Mesendoderm (in vitro differentiated cells): ENCODE measurements at places on chromosomes 11 and 22.

- no peak overlapping the region for H3K4me3 ChIP-seq
- H3K4me1 ChIP-seq, result no peaks in the 10 kb centered on the region
- H3K36me3 ChIP-seq, result no peaks in the 10 kb centered on the region
- no peaks in the 10 kb centered on the region for H3K27me3 ChIP-seq
- DNase-seq, result no peak
Measured at GRCh38 chr11:122360875-122361274, 244.9 kb upstream of the BLID start.

GRCh38 chr22:38953577-38954413 lies 3.6 kb upstream of the APOBEC3A start:
- no peaks in the 10 kb centered on the region for H3K27me3 ChIP-seq
- no peak overlapping the region for H3K4me3 ChIP-seq
- no peaks in the 10 kb centered on the region for H3K36me3 ChIP-seq
- H3K27ac ChIP-seq, result no peak overlapping the region
- no peak for DNase-seq

- DNase-seq, result no peak
- H3K4me3 ChIP-seq, result no peak overlapping the region
- H3K27ac ChIP-seq, result no peak overlapping the region
- no peaks in the 10 kb centered on the region for H3K27me3 ChIP-seq
- no peaks in the 10 kb centered on the region for H3K4me1 ChIP-seq
Measured at GRCh38 chr22:27150544-27150941, 493.2 kb downstream of the MIAT start.

- no peaks in the 10 kb centered on the region for H3K27me3 ChIP-seq
- DNase-seq, result no peak
- H3K36me3 ChIP-seq, result no peaks in the 10 kb centered on the region
- H3K4me3 ChIP-seq, result no peak overlapping the region
- H3K4me1 ChIP-seq, result no peaks in the 10 kb centered on the region
Measured at GRCh38 chr22:30810105-30810504, 115.4 kb downstream of the OSBP2 start.

- no peak overlapping the region for H3K27ac ChIP-seq
- H3K36me3 ChIP-seq, result no peaks in the 10 kb centered on the region
- H3K4me1 ChIP-seq, result no peaks in the 10 kb centered on the region
- no peak overlapping the region for H3K4me3 ChIP-seq
Measured at GRCh38 chr22:50184004-50184901, 1.5 kb upstream of the TRABD start.

GRCh38 chr11:116215471-116216113 lies 557.2 kb downstream of the BUD13 start:
- no peak overlapping the region for H3K27ac ChIP-seq
- no peaks in the 10 kb centered on the region for H3K36me3 ChIP-seq
- no peak overlapping the region for H3K4me3 ChIP-seq
- H3K27me3 ChIP-seq, result no peaks in the 10 kb centered on the region

GRCh38 chr22:25110596-25110845 lies 89.1 kb upstream of the CRYBB3 start:
- H3K4me3 ChIP-seq, result no peak overlapping the region
- H3K27me3 ChIP-seq, result no peaks in the 10 kb centered on the region
- DNase-seq, result no peak
- peak overlapping the region; percentile 49 for H3K27ac ChIP-seq
- H3K4me1 ChIP-seq, result peaks cover 3% of the 10 kb centered on the region
- H3K36me3 ChIP-seq, result no peaks in the 10 kb centered on the region

GRCh38 chr11:130527636-130528297 lies 79.3 kb downstream of the ADAMTS15 start:
- peak; percentile 62 for DNase-seq
- no peak overlapping the region for H3K4me3 ChIP-seq
- H3K27ac ChIP-seq, result no peak overlapping the region
- H3K36me3 ChIP-seq, result no peaks in the 10 kb centered on the region

DNA sequence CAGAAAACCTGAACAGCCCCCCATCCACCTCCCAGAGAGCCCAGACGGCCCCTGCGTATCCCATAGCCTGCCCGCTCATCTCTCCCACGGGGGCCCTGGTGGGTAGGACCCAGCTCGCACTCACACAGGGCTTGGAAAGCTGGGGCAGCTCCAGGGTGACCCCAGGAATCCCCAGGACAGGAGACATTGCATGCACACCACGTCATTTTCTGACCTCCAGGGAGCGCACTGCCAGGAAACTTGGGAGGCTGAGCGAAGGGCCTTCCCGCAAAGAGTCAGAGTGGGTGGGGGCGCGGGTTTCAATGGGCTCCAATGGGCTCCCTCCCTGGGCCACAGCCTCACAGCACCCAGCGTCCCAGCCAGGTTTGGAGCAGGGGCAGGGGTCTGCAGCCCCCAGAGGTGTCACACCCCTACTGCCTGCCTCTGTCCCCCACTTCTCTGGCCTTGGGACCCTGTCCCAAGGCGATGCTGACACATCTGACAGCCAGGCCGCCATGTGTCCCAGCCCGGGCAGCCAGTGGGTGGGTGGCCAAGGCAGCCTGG lies 8.2 kb upstream of the SYT8 start:
- peak; percentile 35 for DNase-seq
- H3K27ac ChIP-seq, result no peak overlapping the region
- no peaks in the 10 kb centered on the region for H3K36me3 ChIP-seq
- H3K4me3 ChIP-seq, result no peak overlapping the region

GRCh38 chr11:107496011-107496410 lies 38.4 kb upstream of the CWF19L2 start:
- H3K4me3 ChIP-seq, result no peak overlapping the region
- no peaks in the 10 kb centered on the region for H3K4me1 ChIP-seq
- no peak overlapping the region for H3K27ac ChIP-seq
- DNase-seq, result no peak
- no peaks in the 10 kb centered on the region for H3K27me3 ChIP-seq
- H3K36me3 ChIP-seq, result no peaks in the 10 kb centered on the region

DNA sequence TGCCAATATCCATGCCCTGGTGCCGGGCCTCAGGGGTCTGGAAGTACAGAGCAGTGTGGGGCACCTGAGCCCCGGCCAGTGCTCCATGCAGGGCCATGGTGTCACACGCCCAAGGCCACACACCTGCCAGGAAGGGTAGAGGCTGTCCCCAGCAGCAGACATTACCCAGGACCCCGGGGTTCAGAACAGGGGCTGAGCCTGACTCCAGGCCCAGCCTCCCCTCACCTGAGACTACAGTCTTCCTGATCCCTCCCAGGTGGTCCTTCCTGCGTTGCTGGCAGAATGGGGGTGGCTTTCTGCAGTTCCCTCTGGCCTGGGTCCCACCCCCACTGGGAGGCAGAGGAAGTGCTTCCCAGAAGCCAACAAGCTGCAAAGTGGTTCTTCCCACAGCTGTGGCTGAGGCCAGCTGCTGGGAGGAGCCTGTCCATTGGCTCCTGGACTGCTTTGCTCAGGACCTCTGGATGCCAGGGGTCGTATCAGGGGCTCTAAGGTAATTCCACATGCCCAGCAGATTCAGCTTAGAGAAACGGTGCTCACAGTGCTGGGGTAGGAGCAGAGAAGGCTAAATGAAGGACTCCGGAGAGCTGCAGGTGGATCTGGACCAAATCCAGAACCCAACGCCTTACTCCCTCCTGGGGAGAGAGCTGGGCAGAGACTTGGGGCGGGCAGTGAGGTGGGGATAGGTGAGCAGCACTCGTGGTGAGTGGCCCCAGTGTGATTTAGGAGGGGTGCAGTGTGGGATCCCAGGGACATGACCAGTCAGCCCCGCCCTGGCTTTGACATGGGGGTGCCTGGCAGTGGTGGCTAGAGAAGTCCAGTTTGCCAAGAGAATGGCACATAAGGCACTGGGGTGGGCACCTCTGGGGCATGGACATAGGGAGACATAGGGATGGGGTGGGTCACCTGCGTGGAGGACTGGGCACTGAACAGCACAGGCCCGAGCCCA lies 12.6 kb downstream of the TCIRG1 start:
- no peaks in the 10 kb centered on the region for H3K27me3 ChIP-seq
- no peak overlapping the region for H3K4me3 ChIP-seq
- no peaks in the 10 kb centered on the region for H3K4me1 ChIP-seq
- DNase-seq, result peak; percentile 23
- H3K27ac ChIP-seq, result no peak overlapping the region
- H3K36me3 ChIP-seq, result peaks cover 4% of the 10 kb centered on the region

GRCh38 chr11:2512431-2513407 lies 67.9 kb downstream of the KCNQ1 start:
- H3K4me1 ChIP-seq, result no peaks in the 10 kb centered on the region
- H3K4me3 ChIP-seq, result no peak overlapping the region
- DNase-seq, result no peak

GRCh38 chr11:121376130-121376529 lies 76.0 kb upstream of the SORL1 start:
- H3K4me3 ChIP-seq, result no peak overlapping the region
- DNase-seq, result no peak
- peaks cover 16% of the 10 kb centered on the region for H3K4me1 ChIP-seq

- no peaks in the 10 kb centered on the region for H3K27me3 ChIP-seq
- no peak overlapping the region for H3K4me3 ChIP-seq
- no peak overlapping the region for H3K27ac ChIP-seq
Measured at GRCh38 chr11:78902771-78903507, 328.3 kb upstream of the NARS2 start.

DNA sequence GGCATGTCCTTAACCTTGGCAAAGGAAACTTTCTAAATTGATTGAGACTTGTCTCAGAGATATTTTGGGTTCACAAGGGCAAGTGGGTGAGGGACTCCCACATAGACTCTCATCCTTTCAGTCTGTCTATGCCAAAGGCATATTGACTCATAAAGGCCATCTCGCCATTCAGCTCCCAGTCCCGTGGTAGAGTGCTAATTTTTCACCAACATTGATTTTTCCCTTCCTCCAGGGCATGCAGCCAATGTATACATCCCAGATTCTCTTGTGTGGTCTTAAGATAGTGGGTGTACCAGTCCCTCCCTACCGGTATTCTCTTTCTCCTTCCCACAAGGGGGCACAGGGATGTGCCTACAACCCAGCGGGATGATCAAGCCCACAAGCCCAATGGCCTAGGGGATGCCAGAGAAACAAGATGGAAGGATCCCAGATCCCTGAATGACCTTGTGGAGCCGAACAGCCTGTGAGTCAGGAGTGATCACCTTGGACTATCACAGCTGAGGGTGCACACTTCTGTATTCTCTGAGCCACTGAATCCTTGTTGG lies 7.9 kb downstream of the C11orf96 start:
- peaks cover 3% of the 10 kb centered on the region for H3K4me1 ChIP-seq
- no peak overlapping the region for H3K27ac ChIP-seq
- H3K36me3 ChIP-seq, result no peaks in the 10 kb centered on the region

DNA sequence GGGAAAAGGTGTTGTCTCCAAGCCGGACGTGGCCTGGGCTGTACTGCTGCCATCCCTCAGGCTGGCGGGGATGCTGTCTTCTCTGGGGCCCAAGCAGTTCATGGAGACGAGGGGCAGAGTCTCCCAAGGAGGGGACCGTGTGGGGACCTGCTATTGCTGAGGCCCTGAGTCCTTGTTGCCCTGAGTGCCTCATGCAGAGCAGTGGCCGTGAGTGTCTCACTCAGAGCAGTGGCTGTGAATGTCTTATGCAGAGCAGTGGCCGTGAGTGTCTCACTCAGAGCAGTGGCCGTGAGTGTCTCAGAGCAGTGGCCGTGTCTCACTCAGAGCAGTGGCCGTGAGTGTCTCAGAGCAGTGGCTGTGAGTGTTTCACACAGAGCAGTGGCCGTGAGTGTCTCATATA lies 54.7 kb downstream of the GRAMD4 start:
- H3K4me3 ChIP-seq, result no peak overlapping the region
- H3K27me3 ChIP-seq, result no peaks in the 10 kb centered on the region
- H3K4me1 ChIP-seq, result no peaks in the 10 kb centered on the region
- H3K36me3 ChIP-seq, result peaks cover 2% of the 10 kb centered on the region
- H3K27ac ChIP-seq, result no peak overlapping the region

- H3K27me3 ChIP-seq, result no peaks in the 10 kb centered on the region
- H3K36me3 ChIP-seq, result no peaks in the 10 kb centered on the region
- peaks cover 3% of the 10 kb centered on the region for H3K4me1 ChIP-seq
- no peak overlapping the region for H3K27ac ChIP-seq
- no peak for DNase-seq
Measured at GRCh38 chr11:123560006-123560405, 94.4 kb downstream of the SCN3B start.

- no peaks in the 10 kb centered on the region for H3K4me1 ChIP-seq
- no peaks in the 10 kb centered on the region for H3K36me3 ChIP-seq
- H3K27ac ChIP-seq, result no peak overlapping the region
Measured at GRCh38 chr11:31366795-31367194, 2.7 kb downstream of the DCDC1 start.

DNA sequence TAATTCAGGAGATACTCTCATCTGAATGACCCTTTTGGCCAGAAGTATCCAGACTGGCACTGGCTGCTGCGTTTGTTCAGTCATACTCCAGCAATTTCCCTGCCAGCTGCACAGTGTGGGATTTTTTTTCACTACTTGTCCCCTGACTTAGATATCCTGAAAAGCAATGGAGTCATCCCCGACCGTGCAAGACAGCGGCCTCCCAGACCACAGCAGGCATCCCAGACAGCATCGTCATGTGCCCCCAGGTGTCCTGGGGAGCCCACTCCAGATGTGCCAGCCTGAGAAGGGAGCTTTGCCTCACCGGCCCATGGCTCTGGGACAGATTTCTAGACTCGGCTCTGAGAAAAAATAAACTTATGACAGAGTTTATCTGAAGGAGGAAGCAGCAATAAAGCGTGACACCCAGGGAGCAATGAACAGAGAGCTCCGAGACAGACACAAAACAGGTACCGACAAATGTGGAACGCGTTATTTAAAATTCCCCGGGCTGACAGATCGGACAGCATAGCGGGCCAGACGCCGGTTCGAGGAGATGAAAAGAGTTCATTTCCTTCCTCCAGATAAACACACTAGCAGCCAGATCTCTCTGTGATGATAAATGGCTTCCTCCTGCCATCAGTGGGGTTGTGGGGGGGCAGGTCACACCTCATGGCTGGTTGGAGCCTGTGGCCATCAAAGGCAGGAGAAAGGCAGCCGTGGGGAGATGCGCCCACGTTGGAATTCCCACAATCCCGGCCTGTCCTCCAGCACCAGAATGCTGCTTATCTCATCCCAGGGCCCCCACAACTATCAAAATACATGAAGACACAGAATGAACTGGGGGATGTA lies 106.4 kb upstream of the FGF3 start:
- no peaks in the 10 kb centered on the region for H3K27me3 ChIP-seq
- H3K4me1 ChIP-seq, result no peaks in the 10 kb centered on the region
- no peaks in the 10 kb centered on the region for H3K36me3 ChIP-seq
- H3K4me3 ChIP-seq, result no peak overlapping the region

- H3K27ac ChIP-seq, result no peak overlapping the region
- H3K4me1 ChIP-seq, result peaks cover 11% of the 10 kb centered on the region
- H3K4me3 ChIP-seq, result no peak overlapping the region
- no peaks in the 10 kb centered on the region for H3K27me3 ChIP-seq
- DNase-seq, result no peak
Measured at GRCh38 chr22:42883121-42883520, 26.0 kb upstream of the ARFGAP3 start.

DNA sequence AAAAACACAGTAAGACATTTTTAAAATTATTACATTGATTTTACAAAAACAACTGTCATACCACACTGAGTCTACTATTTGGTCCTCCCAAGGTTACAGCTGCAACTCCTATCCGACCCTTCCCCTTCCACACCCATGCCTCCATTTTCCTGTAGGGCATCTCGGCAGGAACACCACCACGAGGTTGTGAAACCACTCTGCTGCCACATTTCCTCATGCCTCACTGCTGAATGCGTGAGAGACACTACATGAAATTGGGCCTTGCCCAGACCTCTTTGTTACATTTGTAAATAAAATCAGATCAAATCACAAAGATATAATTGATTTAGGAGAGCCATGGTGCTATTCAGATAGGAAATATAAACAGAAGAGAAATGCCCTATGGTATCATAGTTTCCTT lies 2.0 kb downstream of the ARHGAP32 start:
- no peak overlapping the region for H3K27ac ChIP-seq
- DNase-seq, result peak; percentile 33
- H3K4me3 ChIP-seq, result no peak overlapping the region
- H3K36me3 ChIP-seq, result no peaks in the 10 kb centered on the region
- H3K27me3 ChIP-seq, result no peaks in the 10 kb centered on the region
